Sigmoid colon (tissue), 7 donors: ENCODE measurements at places on chromosomes 5 and 9. TPM values are rescaled to one million over a fixed set of nuclear protein-coding genes. Genes with fewer than 3 reads are reported as not detected.

- H3K27ac ChIP-seq: no peak overlapping the region
- H3K36me3 ChIP-seq: no peaks in the 10 kb centered on the region
- H3K4me1 ChIP-seq: no peaks in the 10 kb centered on the region
- H3K27me3 ChIP-seq: no peaks in the 10 kb centered on the region
These were observed 6.9 kb downstream of the SLC31A1 start for GRCh38 chr9:113228130-113228665.

Gene NRG2
- 6.4 TPM for total RNA-seq

Gene GPR151
- not detected for total RNA-seq

GRCh38 chr5:123059455-123059854, 22.9 kb upstream of the PPIC start:
- no peaks in the 10 kb centered on the region for H3K36me3 ChIP-seq
- no peak for DNase-seq
- H3K4me3 ChIP-seq: no peak overlapping the region

DNA sequence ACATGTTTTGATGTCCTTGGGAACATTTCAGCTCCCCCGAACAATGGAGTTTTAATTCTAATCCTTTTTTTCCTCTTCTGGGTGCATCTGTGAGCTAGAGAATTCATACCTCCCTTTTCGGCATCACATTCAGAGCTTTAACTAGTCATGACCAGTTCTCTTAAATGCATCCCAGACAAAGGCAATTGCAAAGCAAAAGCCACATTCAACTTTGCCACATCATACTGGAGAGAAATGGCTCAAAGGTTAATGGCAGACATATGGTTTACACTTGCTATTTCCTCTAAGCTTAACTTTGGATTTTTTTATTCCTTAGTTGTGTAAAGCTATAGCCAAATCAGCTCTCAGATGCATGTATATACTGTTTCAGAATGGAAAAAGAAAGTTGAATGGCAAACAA, 153.3 kb downstream of the ESM1 start:
- no peak overlapping the region for H3K27ac ChIP-seq
- no peaks in the 10 kb centered on the region for H3K36me3 ChIP-seq
- H3K4me1 ChIP-seq: no peaks in the 10 kb centered on the region
- no peak overlapping the region for H3K4me3 ChIP-seq

Gene IDNK
- total RNA-seq: 11.8 TPM

Gene BTNL9
- 5.0 TPM for total RNA-seq

- no peaks in the 10 kb centered on the region for H3K27me3 ChIP-seq
- H3K27ac ChIP-seq: peak overlapping the region; percentile 65
- peaks cover 23% of the 10 kb centered on the region for H3K4me1 ChIP-seq
- DNase-seq: no peak
These were observed 25.7 kb downstream of the PUM3 start for GRCh38 chr9:2817999-2818803.

Gene PRUNE2
- total RNA-seq: 440 TPM

- H3K4me3 ChIP-seq: no peak overlapping the region
- no peak for DNase-seq
- H3K36me3 ChIP-seq: no peaks in the 10 kb centered on the region
- no peaks in the 10 kb centered on the region for H3K4me1 ChIP-seq
- H3K27me3 ChIP-seq: no peaks in the 10 kb centered on the region
These were observed 162.8 kb downstream of the TLE1 start for GRCh38 chr9:81526587-81526986.

DNA sequence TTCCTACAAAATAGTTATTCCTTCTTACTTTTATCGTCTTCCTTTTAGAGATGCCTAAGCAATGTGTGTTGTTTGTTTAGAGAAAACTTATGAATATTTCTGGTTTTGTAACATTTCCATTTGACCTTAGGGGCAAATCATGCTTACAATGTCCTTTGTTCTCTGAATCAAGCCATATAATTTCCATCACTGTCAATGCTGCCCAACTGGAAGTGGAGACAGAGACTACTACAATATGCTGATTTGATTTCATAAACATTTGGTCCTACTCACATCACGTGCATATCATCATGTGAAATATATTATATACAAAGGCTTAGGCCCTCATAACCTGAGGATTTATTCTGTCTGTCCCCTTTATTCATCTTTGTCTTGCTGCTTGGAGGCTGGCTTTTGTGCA, 183.2 kb upstream of the CD180 start:
- no peak overlapping the region for H3K4me3 ChIP-seq
- H3K27ac ChIP-seq: no peak overlapping the region
- DNase-seq: no peak
- no peaks in the 10 kb centered on the region for H3K36me3 ChIP-seq

GRCh38 chr9:89418474-89418845, 79.5 kb downstream of the SEMA4D start:
- H3K27ac ChIP-seq: no peak overlapping the region
- H3K4me1 ChIP-seq: no peaks in the 10 kb centered on the region
- no peaks in the 10 kb centered on the region for H3K27me3 ChIP-seq
- H3K36me3 ChIP-seq: no peaks in the 10 kb centered on the region
- no peak overlapping the region for H3K4me3 ChIP-seq

Gene INSL6
- not detected for total RNA-seq

Gene IQGAP2
- 17.4 TPM for total RNA-seq

GRCh38 chr9:95283673-95284072, 33.8 kb downstream of the FANCC start:
- H3K27ac ChIP-seq: peak overlapping the region; percentile 20
- no peaks in the 10 kb centered on the region for H3K36me3 ChIP-seq
- no peaks in the 10 kb centered on the region for H3K27me3 ChIP-seq
- H3K4me1 ChIP-seq: no peaks in the 10 kb centered on the region
- no peak overlapping the region for H3K4me3 ChIP-seq

GRCh38 chr5:56346044-56346710, 113.0 kb upstream of the ANKRD55 start:
- no peaks in the 10 kb centered on the region for H3K27me3 ChIP-seq
- no peak for DNase-seq
- no peak overlapping the region for H3K27ac ChIP-seq
- no peaks in the 10 kb centered on the region for H3K36me3 ChIP-seq

Gene PCDHGA7
- total RNA-seq: 15.2 TPM

Gene KIAA0825
- total RNA-seq: 4.6 TPM

- H3K4me3 ChIP-seq: peak within 1 kb of the TSS; percentile 66
- no peaks in the 10 kb centered on the region for H3K27me3 ChIP-seq
- no peaks in the 10 kb centered on the region for H3K4me1 ChIP-seq
- DNase-seq: peak; percentile 93
- H3K27ac ChIP-seq: peak within 1 kb of the TSS; percentile 95
These were observed at the start of gene RACK1 for GRCh38 chr5:181243564-181244343. TSS of gene RACK1 (minus strand) at chr5:181243906. CDS start at chr5:181243800, 106 bp downstream.

DNA sequence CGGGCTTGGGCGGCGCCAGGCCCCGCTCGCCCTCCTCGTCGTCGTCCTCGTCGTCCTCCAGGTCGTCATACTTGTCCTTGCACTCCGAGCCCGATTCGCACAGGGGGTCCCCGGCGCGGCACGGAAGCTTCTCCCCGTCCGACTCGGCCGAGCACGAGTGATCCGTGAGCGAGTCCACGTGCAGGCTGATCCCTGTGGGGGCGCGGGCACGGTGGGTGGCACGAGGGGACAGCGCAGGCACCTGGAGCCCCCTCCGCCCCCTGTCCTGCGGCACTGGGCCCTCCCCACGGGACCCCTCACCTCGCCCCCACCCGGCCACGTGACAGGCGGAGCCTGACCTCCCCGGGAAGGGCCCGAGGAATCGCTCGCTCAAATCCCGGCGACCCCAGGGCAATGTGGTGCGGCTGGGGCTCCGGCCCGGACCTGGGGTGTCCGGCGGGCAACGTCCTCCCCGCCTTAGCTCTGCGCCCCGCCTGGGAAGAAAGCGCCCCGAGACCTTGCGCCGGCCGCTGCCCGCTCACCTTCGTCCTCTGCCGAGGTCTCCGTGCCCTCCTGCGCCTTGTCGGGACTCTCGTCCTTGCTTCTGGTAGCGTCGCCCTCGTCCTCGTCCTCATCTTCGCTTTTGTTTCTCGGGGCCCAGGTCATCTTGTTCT, 2.5 kb downstream of the IRX2 start:
- peaks cover 98% of the 10 kb centered on the region for H3K27me3 ChIP-seq
- no peak for DNase-seq
- no peaks in the 10 kb centered on the region for H3K36me3 ChIP-seq
- no peak overlapping the region for H3K4me3 ChIP-seq

- no peaks in the 10 kb centered on the region for H3K4me1 ChIP-seq
- H3K4me3 ChIP-seq: no peak overlapping the region
- H3K27ac ChIP-seq: no peak overlapping the region
- no peaks in the 10 kb centered on the region for H3K36me3 ChIP-seq
- no peaks in the 10 kb centered on the region for H3K27me3 ChIP-seq
These were observed 337.1 kb upstream of the SGCD start for GRCh38 chr5:155989879-155990278.

DNA sequence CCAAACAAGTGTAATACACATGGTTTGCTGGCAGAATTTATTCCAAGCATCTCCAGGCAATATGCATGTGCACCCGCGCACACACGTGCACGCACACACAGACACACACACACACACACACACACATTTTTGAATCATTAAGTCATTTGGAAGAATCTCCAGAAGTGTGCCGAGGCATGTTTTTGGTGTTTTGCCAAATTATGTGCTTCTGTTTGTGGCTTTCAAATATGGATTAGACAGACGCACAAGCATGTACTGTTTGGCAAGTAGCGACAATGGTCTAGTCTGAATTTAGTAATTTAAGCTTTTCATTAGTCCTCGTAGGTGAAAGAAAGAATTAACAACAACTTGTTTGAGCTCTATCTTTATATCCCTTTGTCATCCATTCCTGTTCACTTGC, 36.7 kb downstream of the NFIB start:
- no peak for DNase-seq
- H3K27ac ChIP-seq: peak overlapping the region; percentile 60
- H3K27me3 ChIP-seq: no peaks in the 10 kb centered on the region
- H3K36me3 ChIP-seq: no peaks in the 10 kb centered on the region
- peaks cover 64% of the 10 kb centered on the region for H3K4me1 ChIP-seq

Gene HTR4
- 1.7 TPM for total RNA-seq

Gene FYB1
- total RNA-seq: 13.7 TPM

DNA sequence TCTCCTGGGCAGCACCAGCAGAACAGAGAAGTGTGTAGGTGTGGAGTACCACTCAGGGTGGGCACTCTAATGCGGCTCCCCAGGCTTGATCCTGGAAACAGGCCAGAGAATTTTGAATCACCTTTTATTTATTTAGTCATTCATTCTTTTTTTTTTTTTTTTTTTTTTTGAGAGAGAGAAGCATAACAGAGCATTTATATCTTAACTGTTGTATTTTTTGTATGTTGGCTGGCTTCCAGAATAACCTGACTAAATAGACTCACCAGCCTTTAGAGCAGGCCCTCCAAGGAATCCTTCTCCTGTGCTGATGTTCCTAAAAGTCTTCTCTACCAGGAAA, 153.4 kb downstream of the PIK3R1 start:
- no peak for DNase-seq
- no peaks in the 10 kb centered on the region for H3K27me3 ChIP-seq
- no peak overlapping the region for H3K4me3 ChIP-seq
- H3K36me3 ChIP-seq: no peaks in the 10 kb centered on the region
- H3K27ac ChIP-seq: no peak overlapping the region
- H3K4me1 ChIP-seq: no peaks in the 10 kb centered on the region

DNA sequence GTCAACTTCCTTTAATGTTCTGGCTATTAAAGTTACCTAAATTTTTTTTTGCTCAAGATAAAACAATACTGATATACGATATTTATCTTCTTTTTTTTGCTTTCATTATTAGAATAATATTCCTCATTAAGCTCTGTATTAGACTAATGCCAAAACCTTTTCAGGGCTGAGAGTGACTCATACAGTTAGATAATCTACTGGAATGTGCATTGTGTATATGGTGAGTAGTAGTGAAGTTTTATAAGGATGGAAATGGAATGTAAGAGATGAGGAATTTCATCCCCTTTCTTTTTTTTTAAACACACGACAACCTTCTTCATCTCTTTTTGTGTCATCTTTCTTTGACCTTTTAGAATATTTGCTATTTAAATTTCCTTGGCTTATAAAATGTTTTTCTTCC, 268.6 kb downstream of the ISL1 start:
- H3K27me3 ChIP-seq: no peaks in the 10 kb centered on the region
- H3K27ac ChIP-seq: no peak overlapping the region
- no peak for DNase-seq

Gene PHF19
- total RNA-seq: 31.4 TPM

- no peaks in the 10 kb centered on the region for H3K4me1 ChIP-seq
- H3K36me3 ChIP-seq: no peaks in the 10 kb centered on the region
- no peak overlapping the region for H3K27ac ChIP-seq
These were observed 18.6 kb upstream of the CEP72 start for GRCh38 chr5:593511-593910.

DNA sequence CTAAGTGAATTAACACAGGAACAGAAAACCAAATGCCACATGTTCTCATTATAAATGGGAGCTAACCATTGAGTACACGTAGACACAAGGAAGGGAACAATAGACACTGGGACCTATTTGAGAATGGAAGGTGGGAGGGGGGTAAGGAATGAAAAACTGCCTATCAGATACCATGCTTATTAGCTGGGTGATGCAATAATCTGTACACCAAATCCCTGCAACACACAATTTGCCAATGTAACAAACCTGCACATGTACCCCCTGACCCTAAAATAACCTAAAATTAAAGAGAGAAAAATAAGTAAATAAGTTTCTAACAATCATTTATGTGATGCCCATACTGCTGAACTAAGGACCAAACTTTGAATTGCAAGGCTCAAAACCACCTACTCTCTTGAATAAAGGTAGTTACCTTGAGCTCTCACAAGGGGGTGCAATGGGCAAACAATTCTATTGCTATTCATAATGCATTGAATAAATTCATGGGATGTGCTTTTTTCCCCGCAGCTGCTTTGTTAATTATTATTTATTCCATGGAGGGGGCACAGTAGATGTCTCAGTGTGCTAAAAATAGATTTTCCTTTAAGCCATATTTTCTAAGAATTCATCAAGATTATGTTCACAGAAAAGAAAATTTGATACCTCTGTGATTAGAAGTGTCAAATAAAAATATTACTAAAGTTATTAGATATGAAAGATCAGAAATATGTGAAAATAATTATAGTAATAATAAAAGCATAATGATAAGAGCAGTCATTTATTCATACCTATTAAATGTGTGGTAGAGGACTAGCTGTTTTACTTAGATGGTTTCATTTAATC, 76.2 kb upstream of the PTPN3 start:
- H3K27me3 ChIP-seq: no peaks in the 10 kb centered on the region
- no peaks in the 10 kb centered on the region for H3K4me1 ChIP-seq
- H3K36me3 ChIP-seq: no peaks in the 10 kb centered on the region
- no peak for DNase-seq

Gene TMEM215
- not detected for total RNA-seq

Gene PCDHGB2
- total RNA-seq: 4.4 TPM

DNA sequence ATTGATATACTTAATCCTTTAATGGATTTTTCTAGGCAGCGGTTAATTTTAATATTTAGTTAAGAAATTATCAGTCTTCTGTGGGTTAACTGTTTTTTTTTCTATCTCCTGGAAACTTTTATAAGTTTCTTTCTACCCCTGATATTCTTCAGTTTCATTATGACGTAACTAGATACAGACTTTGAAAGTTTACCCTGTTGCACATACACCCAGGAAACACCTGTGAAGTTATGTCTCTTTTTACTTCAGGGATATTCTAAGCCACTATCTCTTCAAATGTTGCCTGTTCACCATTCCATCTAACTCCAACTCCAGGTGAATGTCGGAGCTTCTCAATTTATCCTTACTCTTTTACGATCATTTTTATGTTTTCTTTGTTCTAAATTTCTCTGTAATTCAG, 329.0 kb downstream of the ICE1 start:
- H3K36me3 ChIP-seq: no peaks in the 10 kb centered on the region
- no peak overlapping the region for H3K27ac ChIP-seq
- no peak overlapping the region for H3K4me3 ChIP-seq
- no peaks in the 10 kb centered on the region for H3K4me1 ChIP-seq
- no peak for DNase-seq

- no peaks in the 10 kb centered on the region for H3K4me1 ChIP-seq
- H3K27ac ChIP-seq: no peak overlapping the region
- no peak for DNase-seq
- H3K27me3 ChIP-seq: no peaks in the 10 kb centered on the region
These were observed 44.1 kb upstream of the ACO1 start for GRCh38 chr9:32340361-32340760.

Gene OXCT1
- total RNA-seq: 33.0 TPM

Gene CCDC192
- not detected for total RNA-seq
